Panc1 (cell line): ENCODE measurements at places on chromosomes 3 and 15. TPM values are rescaled to one million over a fixed set of nuclear protein-coding genes. Genes with fewer than 3 reads are reported as not detected.
A peak's percentile ranks its signal among the peaks of the same experiment; 100 is the strongest.

DNA sequence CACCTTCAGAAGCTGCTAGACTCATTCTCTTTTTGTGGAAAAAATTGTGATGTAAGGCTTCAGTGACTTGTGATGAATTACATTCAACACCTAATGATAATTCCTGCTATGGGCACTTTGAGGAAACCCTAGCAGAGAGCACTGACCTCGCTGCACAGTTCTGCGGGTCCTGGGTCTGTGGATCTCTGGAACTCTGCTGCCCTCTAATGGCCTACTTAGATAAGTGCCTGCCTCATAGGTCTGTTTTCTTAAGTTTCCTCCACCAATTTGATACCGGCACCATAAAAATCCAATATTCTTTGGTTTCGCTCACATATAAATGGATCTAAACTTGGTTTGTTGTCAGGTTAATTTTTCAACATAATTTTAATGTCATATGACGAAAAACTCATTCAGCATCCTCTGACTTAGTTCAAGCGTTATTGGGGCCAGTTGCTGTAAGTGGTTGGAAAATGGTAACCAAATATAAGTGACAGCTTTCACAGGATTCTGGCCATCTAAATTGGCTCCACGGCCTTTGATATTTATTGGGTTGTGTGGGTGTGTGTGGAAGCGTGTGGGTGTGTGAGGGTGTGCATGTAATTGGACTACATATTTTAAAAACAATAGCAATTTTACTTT is 10.4 kb downstream of the SLITRK3 start:
- no peaks in the 10 kb centered on the region for H3K4me1 ChIP-seq
- no peaks in the 10 kb centered on the region for H3K27me3 ChIP-seq
- H3K36me3 ChIP-seq, result no peaks in the 10 kb centered on the region
- H3K4me3 ChIP-seq, result no peak overlapping the region
- no peak overlapping the region for H3K27ac ChIP-seq

- H3K27ac ChIP-seq, result peak overlapping the region; percentile 92
- DNase-seq, result no peak
- H3K4me3 ChIP-seq, result no peak overlapping the region
Observed at GRCh38 chr3:172156586-172156955, 117.2 kb downstream of the FNDC3B start.

- H3K4me1 ChIP-seq, result no peaks in the 10 kb centered on the region
- no peak overlapping the region for H3K27ac ChIP-seq
- H3K36me3 ChIP-seq, result no peaks in the 10 kb centered on the region
- no peak for DNase-seq
- no peaks in the 10 kb centered on the region for H3K27me3 ChIP-seq
- H3K4me3 ChIP-seq, result no peak overlapping the region
Observed at GRCh38 chr3:36852071-36852470, 87.7 kb upstream of the DCLK3 start.

DNA sequence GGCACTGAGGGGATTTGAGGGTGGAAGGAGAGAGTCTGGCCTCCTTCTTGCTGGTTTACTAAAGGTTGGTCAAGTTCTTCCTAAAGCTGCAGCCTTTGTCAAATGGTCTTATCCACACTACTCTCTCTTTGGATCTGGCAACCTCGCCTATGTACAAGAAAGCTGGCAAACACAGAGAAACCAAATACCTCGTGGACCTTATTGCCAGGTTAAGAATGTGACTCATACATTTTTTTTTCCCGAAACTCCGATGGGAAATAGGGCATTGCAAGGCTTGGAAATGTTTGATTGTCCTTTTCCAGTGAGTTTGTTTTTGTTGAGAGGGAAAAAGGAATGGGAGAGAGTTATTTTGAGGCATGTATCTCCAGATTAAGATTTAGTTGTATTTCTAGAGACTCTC is 13.9 kb downstream of the EOMES start:
- H3K27ac ChIP-seq, result no peak overlapping the region
- no peaks in the 10 kb centered on the region for H3K27me3 ChIP-seq
- H3K4me1 ChIP-seq, result no peaks in the 10 kb centered on the region
- H3K36me3 ChIP-seq, result no peaks in the 10 kb centered on the region
- no peak overlapping the region for H3K4me3 ChIP-seq

GRCh38 chr3:31615071-31615875 is 82.5 kb downstream of the STT3B start:
- no peak overlapping the region for H3K27ac ChIP-seq
- H3K4me3 ChIP-seq, result no peak overlapping the region
- DNase-seq, result no peak
- H3K36me3 ChIP-seq, result peaks cover 2% of the 10 kb centered on the region; the same call in 1 of the 2 replicates
- H3K4me1 ChIP-seq, result no peaks in the 10 kb centered on the region

- no peak for DNase-seq
- H3K27me3 ChIP-seq, result no peaks in the 10 kb centered on the region
- no peak overlapping the region for H3K4me3 ChIP-seq
- no peaks in the 10 kb centered on the region for H3K36me3 ChIP-seq
Observed at GRCh38 chr15:54273928-54274327, 295.7 kb downstream of the UNC13C start.

- peaks cover 54% of the 10 kb centered on the region for H3K4me1 ChIP-seq
- H3K27ac ChIP-seq, result no peak overlapping the region; the same call in 1 of the 2 replicates
- no peak for DNase-seq
- H3K4me3 ChIP-seq, result no peak overlapping the region
Observed at GRCh38 chr3:27458929-27459328, 25.3 kb downstream of the SLC4A7 start.

GRCh38 chr3:152128356-152128755 is 140.4 kb upstream of the MBNL1 start:
- no peak overlapping the region for H3K4me3 ChIP-seq
- H3K27ac ChIP-seq, result no peak overlapping the region
- H3K36me3 ChIP-seq, result no peaks in the 10 kb centered on the region

GRCh38 chr15:45338417-45338816 is 39.9 kb downstream of the GATM start:
- H3K27ac ChIP-seq, result no peak overlapping the region
- H3K4me1 ChIP-seq, result no peaks in the 10 kb centered on the region
- H3K27me3 ChIP-seq, result no peaks in the 10 kb centered on the region; the same call in 1 of the 2 replicates
- no peak overlapping the region for H3K4me3 ChIP-seq
- H3K36me3 ChIP-seq, result no peaks in the 10 kb centered on the region

GRCh38 chr15:77017091-77017660 is 22.2 kb downstream of the PSTPIP1 start:
- no peaks in the 10 kb centered on the region for H3K4me1 ChIP-seq
- no peak overlapping the region for H3K27ac ChIP-seq
- no peak for DNase-seq
- no peaks in the 10 kb centered on the region for H3K27me3 ChIP-seq
- no peak overlapping the region for H3K4me3 ChIP-seq
- H3K36me3 ChIP-seq, result no peaks in the 10 kb centered on the region

GRCh38 chr3:56269755-56270535 is 198.3 kb downstream of the ERC2 start:
- no peak overlapping the region for H3K4me3 ChIP-seq
- peaks cover 2% of the 10 kb centered on the region for H3K27me3 ChIP-seq
- no peaks in the 10 kb centered on the region for H3K36me3 ChIP-seq

DNA sequence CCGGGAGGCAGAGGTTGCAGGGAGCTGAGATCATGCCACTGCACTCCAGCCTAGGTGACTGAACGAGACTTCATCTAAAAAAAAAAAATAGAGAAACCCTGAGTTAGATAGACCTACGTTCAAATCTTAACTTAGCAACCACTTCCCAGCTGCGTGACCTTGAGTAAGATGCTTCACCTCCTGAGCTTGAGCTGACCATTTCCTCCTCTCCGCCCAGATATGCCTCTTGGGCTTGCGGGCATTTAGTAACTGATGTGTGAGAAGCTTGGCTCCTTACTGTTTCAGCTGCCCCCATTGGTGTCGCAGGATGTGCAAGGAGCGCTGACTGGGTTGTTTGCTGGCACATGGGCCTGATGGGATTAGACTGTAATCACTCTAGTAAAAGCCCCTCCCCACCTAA is 26.9 kb upstream of the ATG7 start:
- no peaks in the 10 kb centered on the region for H3K27me3 ChIP-seq
- DNase-seq, result no peak
- no peak overlapping the region for H3K4me3 ChIP-seq

GRCh38 chr3:126618021-126618420 is 36.9 kb downstream of the TXNRD3 start:
- no peaks in the 10 kb centered on the region for H3K27me3 ChIP-seq
- no peak overlapping the region for H3K27ac ChIP-seq
- H3K4me3 ChIP-seq, result no peak overlapping the region
- DNase-seq, result no peak
- no peaks in the 10 kb centered on the region for H3K36me3 ChIP-seq

DNA sequence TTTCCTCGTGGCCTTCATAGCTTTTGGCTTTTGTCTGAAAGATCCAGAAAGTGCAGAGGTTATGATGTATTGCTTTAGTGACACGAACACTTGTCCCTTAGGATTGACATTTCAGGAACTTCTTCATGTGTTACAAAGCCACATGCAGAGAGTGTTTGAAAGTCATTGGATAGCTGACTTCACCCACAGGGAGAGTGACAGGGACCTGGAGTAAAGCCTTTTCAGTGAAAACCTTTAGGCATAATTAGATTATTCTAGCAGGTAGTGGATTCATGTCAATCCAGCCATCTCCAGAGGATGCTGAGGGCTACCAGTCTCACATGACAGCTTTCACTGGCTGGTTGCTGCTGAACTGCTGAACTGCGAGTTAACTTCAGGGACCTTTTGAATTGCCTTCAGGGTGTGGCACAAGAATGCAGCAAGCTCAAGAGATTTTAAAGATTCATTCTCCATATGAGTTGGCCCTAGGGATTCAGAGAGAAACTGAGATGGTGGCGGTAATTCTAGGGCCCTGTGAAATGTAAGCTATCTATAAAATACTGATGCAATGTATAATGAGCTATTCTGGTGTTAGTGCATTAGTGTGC is 267.0 kb upstream of the GOLIM4 start:
- DNase-seq, result no peak
- no peak overlapping the region for H3K4me3 ChIP-seq
- no peaks in the 10 kb centered on the region for H3K4me1 ChIP-seq
- H3K27me3 ChIP-seq, result no peaks in the 10 kb centered on the region
- H3K27ac ChIP-seq, result no peak overlapping the region

GRCh38 chr3:10187290-10187876 is 22.7 kb downstream of the IRAK2 start:
- no peaks in the 10 kb centered on the region for H3K27me3 ChIP-seq
- DNase-seq, result no peak
- peaks cover 46% of the 10 kb centered on the region for H3K4me1 ChIP-seq

GRCh38 chr3:184140436-184140835 is 5.3 kb downstream of the EIF2B5 start:
- no peak overlapping the region for H3K4me3 ChIP-seq
- H3K4me1 ChIP-seq, result peaks cover 12% of the 10 kb centered on the region
- H3K27me3 ChIP-seq, result no peaks in the 10 kb centered on the region
- no peak overlapping the region for H3K27ac ChIP-seq

DNA sequence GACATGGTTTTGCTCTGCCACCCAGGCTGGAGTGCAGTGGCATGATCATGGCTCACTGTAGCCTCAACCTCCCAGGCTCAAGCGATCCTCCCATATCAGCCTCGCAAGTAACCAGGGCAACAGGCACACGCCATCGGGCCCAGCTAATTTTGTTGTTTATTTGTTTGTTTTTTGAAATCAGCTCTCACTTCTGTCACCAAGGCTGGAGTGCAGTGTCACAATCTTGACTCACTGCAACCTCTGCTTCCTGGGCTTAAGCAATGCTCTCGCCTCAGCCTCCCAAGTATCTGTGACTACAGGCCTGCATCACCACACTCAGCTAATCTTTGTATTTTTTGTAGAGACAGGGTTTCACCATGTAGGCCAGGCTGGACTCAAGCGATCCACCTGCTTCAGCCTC is 26.3 kb upstream of the PLCH1 start:
- H3K27me3 ChIP-seq, result no peaks in the 10 kb centered on the region
- H3K4me3 ChIP-seq, result no peak overlapping the region
- no peaks in the 10 kb centered on the region for H3K36me3 ChIP-seq

GRCh38 chr15:97680606-97681220 is 279.8 kb upstream of the ARRDC4 start:
- DNase-seq, result no peak
- H3K27ac ChIP-seq, result no peak overlapping the region
- no peak overlapping the region for H3K4me3 ChIP-seq
- no peaks in the 10 kb centered on the region for H3K36me3 ChIP-seq
- H3K27me3 ChIP-seq, result no peaks in the 10 kb centered on the region

DNA sequence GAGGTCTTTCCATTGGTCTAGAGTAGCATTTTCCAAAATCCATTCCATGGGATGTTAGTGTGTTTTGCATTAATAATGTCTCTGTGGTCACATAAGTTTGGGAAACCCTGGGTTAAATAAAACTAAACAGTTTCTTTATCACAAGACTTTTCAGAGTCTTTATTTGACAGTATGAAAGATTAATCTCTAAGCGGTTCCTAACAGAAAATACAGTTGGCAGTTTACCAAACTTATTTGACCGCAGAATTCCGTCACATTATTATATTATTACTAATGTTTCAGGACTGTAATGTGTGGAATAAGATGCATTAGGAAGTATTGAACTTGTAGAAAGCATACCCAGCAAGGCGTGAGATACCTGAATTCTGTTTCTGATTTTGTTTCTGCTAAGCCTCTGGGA is 71.5 kb upstream of the ADAMTSL3 start:
- H3K4me3 ChIP-seq, result no peak overlapping the region
- no peaks in the 10 kb centered on the region for H3K27me3 ChIP-seq
- H3K4me1 ChIP-seq, result no peaks in the 10 kb centered on the region
- H3K36me3 ChIP-seq, result no peaks in the 10 kb centered on the region

DNA sequence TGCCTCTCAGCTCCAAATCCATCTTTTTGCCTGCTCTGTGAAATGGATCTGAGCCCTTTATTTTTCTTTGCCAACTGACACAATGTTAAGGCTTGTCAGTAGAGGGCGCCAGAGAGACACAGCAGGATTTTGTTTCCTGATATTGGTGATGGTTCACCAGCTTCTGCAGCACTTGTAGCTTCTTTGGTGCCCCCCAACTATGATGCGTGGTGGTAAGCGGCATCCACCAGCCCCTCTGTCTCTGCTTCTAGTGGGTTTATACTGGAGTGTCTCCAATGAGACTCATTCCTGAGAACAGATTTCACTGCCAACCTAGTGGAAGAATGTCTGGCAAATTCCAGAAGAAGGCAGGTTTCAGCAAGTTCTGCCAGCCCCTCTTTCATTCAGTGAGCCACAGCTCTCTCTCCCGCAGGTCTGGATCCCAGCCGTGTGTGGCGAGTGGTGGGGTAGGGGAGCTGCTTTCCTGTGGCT is 471.9 kb upstream of the FRG2C start:
- H3K4me3 ChIP-seq, result no peak overlapping the region
- no peaks in the 10 kb centered on the region for H3K27me3 ChIP-seq
- H3K4me1 ChIP-seq, result no peaks in the 10 kb centered on the region

- H3K36me3 ChIP-seq, result no peaks in the 10 kb centered on the region
- no peak overlapping the region for H3K4me3 ChIP-seq
- H3K27ac ChIP-seq, result 0 out of 2 replicates have a peak overlapping the region, but pooled peaks have one; percentile 56
- H3K4me1 ChIP-seq, result no peaks in the 10 kb centered on the region; the same call in 1 of the 2 replicates
Observed at GRCh38 chr3:194527726-194528125, 40.9 kb upstream of the ATP13A3 start.

GRCh38 chr3:168138421-168138820 is 42.7 kb upstream of the GOLIM4 start:
- no peaks in the 10 kb centered on the region for H3K36me3 ChIP-seq
- DNase-seq, result no peak
- H3K27ac ChIP-seq, result no peak overlapping the region
- no peaks in the 10 kb centered on the region for H3K4me1 ChIP-seq

The LXN gene
- 301 TPM for total RNA-seq

The PIERCE2 gene
- total RNA-seq, result 2.8 TPM

The FAM107A gene
- total RNA-seq, result 0.08 TPM

The KLHDC8B gene
- total RNA-seq, result 6.8 TPM

The AMT gene
- total RNA-seq, result 1.1 TPM

The MST1R gene
- total RNA-seq, result 27.5 TPM

The CCR9 gene
- total RNA-seq, result not detected

The INKA1 gene
- total RNA-seq, result 2.2 TPM

The TAGLN3 gene
- total RNA-seq, result not detected

The SCG3 gene
- total RNA-seq, result 0.62 TPM

The CNTN3 gene
- total RNA-seq, result not detected

The CTXN2 gene
- total RNA-seq, result 0.05 TPM

The PIF1 gene
- 38.6 TPM for total RNA-seq
